ENCODE measurements at places on chromosomes 13 and 19.

- no peak for DNase-seq
Observed at GRCh38 chr13:75633285-75633684, 2.8 kb upstream of the LMO7 start.

- DNase-seq = peak; percentile 57
Observed at GRCh38 chr19:19540715-19541515, 2.9 kb downstream of the CILP2 start.

- no peak for DNase-seq
Observed at GRCh38 chr19:16005925-16006324, 57.1 kb downstream of the OR10H4 start.

DNA sequence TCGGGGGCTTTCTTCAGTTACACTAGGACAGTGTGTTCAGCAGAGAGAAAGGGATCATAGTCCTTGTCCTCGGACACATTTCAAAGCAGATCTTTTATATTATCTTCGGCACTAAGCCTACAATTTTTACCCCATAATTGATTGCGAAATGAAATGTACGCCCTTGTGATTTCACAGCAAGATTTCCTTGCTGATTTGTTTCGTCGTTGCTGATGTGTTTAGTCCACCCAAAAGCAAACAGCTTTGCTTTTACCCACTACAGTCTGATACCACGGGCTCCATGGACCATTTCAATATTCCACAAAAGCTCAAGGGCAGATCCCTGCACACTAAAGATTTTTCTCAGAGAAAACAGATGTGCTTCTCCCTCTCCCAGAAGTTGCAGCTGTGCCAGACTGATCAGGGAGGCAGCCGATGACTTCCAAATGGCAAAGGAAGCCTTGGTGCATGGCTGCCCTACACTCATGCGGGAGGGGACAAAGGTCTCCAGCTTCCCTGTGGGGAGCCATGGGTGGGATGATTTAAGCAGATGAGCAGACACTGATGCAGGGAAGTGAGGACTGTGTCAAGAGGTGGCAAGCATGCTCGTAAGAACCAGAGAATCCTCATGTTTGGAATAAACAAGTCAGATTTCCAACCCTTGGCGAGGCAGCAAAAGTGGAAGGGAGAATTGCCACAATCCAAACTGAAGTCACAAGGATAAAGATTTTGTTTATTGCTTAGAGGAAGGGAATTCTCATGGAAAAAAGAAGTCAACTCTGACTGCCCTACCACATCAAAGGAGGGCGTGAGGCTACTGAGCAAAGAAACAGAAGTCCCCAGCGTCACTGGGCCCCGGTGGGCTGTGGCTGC is 81.1 kb downstream of the STK24 start:
- DNase-seq = no peak

- peak; percentile 29 for DNase-seq
Observed at GRCh38 chr13:53200498-53201453, 172.2 kb downstream of the OLFM4 start.

Data from T-helper 2 cell (primary cell).